Smooth muscle cell of the brain vasculature (primary cell): ENCODE measurements at places on chromosomes 7 and 10.

GRCh38 chr10:104259456-104259855 lies 4.8 kb downstream of the GSTO1 start:
- DNase-seq: no peak

DNA sequence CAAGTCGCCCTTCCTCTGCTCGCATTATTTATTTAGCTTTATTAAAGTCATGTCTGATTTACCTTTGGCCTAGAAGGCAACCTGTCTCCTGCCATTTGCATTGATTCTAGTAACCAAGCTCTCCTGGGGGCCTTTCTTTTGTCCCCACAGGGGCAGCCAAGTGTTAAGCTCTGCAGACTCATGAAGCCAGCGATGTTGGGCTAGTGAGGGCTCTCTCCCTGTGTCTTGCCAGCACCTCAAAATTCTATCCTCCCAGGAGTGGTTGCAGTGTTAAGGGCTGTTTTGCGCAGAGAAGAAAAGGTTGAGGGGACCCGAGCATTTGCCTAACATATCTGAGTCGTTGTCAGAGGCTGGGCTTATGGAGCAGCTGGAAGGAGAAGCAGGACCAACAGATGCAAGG lies 61.9 kb downstream of the AOC1 start:
- DNase-seq: no peak

GRCh38 chr7:142471820-142472219 lies 214.0 kb upstream of the PRSS58 start:
- DNase-seq: no peak

DNA sequence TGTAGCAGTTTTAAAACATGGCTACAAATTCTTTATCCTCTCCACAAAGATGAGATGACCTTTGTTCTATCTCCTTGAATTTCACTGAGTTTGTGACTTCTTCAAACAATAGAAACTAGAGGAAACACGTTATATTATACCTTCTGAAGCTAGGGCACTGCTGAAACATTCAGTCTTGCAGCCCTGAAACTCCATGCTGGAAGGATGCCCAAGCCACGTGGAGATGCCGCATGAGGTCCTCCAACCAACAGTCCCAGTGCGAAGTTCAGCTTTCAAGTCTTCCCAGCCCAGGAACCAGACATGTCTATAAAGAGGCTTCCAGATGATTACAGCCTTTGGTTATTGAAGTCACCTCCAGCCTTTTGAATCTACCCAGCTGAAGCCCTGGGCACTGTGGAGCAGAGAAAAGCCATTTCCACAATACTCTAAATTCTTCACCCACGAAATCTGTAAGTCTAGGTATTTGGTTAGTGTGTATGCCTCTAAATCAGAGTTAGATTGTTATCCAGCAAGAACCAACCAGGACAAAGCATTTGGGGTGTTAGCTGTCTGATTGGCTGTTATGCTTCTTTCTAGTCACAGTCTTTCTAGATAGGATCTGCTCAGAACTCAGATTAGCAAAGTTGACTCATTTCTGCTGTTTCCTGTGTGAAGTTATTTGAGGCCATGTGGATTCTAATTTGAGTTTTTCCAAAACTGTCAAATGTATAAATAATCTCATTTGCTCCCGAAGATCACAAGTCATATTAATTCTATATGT lies 186.5 kb upstream of the TMEM72 start:
- DNase-seq: peak; percentile 29

DNA sequence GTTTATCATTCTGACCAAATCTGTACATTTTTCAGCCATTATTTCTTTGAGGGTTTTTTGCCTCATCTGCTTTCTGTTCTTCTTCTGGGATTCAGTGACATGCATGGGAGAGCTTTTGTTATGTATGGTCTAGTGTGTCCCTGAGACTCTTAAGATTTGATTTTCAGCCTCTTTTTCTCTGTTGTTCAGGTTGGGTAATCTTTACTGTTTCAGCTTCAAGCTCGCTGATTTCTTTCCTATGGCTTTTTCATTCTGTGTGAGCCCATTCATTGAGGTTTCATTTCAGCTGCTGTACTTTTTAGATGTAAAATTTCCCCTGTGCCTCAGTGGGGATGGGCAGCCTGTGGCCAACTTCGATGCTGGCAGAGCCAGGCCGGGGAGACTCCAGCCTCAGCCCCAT lies 38.1 kb downstream of the FOXK1 start:
- no peak for DNase-seq

GRCh38 chr7:158161194-158161593 lies 426.4 kb downstream of the PTPRN2 start:
- no peak for DNase-seq

GRCh38 chr10:10797513-10797912 lies 220.2 kb upstream of the CELF2 start:
- DNase-seq: no peak

DNA sequence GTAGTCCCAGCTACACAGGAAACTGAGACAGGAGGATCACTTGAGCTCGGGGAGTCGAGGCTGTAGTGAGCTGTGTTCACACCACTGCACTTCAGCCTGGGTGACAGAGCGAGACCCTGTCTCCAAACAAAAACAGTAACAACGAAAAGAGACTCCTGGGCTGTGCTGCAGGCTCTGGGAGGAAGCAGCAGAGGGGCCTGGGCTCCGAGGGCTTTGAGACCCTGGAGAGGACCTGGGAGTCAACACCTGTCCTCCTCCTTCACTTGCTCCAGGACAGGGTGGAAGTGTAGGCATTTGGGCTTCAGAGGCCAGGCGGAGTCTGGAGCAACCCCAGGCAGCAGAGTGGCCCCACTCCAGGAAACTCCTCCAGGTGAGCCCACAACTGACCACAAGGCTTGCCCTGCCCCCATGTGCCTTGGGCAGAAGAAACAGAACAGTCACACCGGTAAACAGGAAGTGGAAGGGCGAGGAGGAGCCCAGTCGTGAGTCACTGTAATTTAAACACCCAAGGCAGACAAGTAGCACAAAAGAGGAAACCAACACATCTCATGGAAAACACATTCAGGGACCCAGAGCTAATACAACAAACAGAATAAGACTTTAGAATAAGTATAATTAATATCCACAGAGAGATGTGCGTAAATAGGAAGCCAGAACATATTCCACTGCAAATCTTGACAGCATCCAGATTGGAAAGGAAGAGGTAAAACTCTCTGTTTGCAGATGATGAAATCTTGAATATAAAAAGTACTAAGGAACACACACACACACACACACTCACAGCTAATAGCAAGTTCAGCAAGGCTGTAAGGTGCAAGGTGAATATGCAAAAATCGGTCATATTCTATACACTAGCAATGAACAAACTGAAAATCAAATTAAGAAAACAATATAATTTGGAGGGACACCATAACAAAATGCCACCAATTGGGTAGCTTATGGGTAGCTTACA lies 20.5 kb upstream of the RASGEF1A start:
- no peak for DNase-seq

- no peak for DNase-seq
Measured at GRCh38 chr7:114273218-114273617, 141.4 kb upstream of the FOXP2 start.
